A549 (cell line): ENCODE measurements at places on chromosomes 5 and 9.
A peak's percentile ranks its signal among the peaks of the same experiment; 100 is the strongest.

GRCh38 chr9:33435821-33436277 is 11.5 kb downstream of the AQP3 start:
- DNase-seq = no peak

- DNase-seq = no peak
These were observed 532.0 kb upstream of the GRAMD2B start for GRCh38 chr5:125891061-125891725.

DNA sequence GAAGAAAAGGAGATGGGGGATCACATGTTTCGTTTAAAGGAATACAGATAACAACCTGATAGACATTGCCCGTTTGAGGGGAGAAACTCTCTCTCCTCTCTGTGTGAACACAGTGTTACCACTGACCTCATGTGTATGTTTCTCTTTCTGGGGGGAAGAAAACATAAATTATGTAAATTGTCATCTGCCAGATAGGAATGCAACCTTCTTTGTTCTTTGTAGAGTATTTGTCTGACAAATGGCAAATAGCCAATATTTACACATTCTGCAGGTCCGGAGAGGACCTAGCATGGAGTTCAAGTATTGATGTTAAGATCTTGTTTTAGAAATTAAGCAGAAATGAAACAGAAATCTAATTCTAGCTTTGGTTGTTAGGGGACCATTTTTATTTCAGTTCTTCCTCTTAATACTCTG is 276.3 kb downstream of the SAXO1 start:
- DNase-seq = no peak

DNA sequence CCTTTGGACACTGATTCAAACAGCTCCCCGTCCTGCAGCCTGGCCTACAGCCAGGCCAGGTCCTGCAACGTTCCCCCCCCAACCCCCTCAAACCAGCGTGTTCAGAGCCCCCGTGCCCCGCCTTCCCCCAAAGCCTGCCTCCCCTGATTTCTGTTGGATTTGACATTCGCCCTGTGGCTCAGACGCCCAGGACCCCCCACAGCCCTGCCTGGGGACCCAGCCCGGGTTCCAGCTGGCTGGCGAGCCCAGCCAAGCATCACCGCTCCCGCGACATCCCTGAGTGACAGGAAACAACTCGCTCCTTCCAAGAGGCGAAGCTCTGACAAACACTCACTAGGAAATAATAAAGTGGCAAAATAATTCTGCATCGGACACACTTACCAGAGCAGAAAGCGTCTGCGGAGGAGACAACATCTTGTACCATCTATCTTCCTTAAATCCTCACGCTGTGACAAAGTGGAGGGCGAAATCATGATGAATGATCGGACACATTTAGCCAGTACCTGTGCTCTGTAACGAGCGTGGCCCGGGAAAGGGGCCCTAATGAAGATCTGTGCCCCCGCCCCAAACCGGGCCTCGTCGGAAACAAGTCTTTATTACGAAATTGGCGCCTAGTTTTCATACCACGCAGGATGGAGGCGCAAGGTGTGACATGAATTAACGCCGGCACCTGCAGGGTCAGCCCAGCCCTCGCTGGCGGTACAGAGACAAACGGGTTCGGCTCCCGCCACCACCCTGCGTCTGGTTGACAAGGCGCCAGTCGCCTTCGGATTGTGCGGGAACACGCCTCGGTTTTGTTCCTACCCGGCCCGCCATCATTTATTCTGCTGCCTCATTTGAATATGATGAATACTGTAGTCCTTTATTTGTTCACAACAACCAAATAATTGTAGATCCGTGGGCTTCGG is 91.0 kb upstream of the MVB12B start:
- DNase-seq = no peak

GRCh38 chr5:172841-173251 is 18.4 kb upstream of the LRRC14B start:
- no peak for DNase-seq

- DNase-seq = no peak
These were observed 42.4 kb upstream of the GGTA1 start for GRCh38 chr9:121542025-121542424.

- DNase-seq = no peak
These were observed 8.4 kb downstream of the SH3TC2 start for GRCh38 chr5:149054416-149054815.

GRCh38 chr5:125408448-125409233 is 662.2 kb upstream of the ZNF608 start:
- DNase-seq = peak; percentile 18

DNA sequence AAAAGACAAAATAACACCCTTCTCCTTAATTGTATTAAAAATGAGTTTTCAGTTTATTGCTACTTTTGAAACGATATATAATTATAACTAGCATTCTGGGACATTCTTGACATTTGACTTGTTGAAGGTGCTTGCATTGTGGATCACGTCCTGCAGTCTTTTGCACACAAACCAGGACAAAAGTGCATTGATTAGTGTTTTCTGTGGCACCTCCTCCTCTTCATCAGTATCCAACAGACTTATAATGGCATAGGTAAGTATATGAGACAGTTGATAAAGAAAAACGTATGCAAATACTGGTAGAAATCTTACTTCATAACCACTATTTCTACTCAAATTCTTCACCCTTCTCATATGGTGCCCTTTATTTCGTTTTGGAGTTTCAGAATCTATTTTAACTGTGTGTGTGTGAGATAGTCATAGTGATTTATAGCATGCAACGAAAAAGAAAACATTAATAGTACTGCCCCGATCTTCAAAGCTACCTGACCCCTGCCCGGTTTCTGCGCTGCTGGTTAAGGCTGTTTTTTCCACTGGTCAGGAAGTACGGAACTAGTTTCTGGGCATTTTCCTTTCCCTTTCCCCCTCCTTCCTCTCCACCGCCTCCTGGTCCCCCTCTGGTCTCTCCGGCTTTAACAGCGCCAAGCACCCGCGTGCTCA is 639 bp upstream of the RASA1 start:
- no peak for DNase-seq

GRCh38 chr5:11700391-11700790 is 203.9 kb downstream of the CTNND2 start:
- no peak for DNase-seq

DNA sequence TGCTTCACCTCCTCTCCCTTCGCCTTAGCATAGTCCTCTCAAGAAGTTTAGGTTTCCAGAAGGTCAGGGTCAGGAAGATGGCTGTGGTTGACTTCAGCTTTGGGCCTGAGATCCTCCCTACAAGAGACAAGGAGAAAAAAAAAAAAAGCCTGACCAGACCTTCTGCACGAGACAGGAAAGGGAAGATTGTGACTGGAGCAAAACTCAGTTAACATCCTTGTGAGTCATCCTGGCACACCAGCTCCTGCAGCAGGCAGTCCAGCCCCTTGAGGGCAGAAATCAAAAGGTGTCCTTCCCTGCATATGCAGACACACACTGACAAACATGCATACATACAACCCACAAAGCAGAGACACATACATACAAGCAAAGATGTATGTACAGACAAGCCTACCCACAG is 18.0 kb upstream of the ENHO start:
- DNase-seq = no peak
